ENCODE measurements at places on chromosomes 1 and 21.
A peak's percentile ranks its signal among the peaks of the same experiment; 100 is the strongest.

DNA sequence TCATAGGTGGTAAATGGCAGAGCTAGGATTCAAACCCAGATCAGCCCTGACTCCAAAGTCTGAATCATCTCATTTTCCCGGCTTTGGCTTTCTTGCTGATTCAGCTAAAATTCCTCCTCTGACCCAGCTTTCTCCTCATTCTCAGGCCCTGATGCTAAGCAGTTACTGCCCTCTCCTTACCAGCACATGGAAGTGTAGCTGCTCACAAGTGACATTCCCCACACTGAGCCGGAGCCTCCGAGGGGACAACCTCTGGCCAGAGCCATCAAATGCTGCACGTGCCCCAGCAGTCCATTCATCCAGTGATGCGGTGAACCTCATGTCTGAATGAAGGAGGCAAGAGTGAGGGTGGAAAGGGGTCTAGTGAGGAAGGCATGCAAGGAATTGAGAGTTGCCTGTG lies 11.1 kb downstream of the ITGA10 start:
- DNase-seq: no peak

- DNase-seq: no peak
Measured at GRCh38 chr1:212254853-212255363, 30.3 kb upstream of the PPP2R5A start.

GRCh38 chr1:228416217-228416933 lies at the start of gene TRIM17:
TSS of gene TRIM17 (minus strand) at chr1:228416861. CDS start at chr1:228415072, 1,789 bp downstream.
- no peak for DNase-seq

DNA sequence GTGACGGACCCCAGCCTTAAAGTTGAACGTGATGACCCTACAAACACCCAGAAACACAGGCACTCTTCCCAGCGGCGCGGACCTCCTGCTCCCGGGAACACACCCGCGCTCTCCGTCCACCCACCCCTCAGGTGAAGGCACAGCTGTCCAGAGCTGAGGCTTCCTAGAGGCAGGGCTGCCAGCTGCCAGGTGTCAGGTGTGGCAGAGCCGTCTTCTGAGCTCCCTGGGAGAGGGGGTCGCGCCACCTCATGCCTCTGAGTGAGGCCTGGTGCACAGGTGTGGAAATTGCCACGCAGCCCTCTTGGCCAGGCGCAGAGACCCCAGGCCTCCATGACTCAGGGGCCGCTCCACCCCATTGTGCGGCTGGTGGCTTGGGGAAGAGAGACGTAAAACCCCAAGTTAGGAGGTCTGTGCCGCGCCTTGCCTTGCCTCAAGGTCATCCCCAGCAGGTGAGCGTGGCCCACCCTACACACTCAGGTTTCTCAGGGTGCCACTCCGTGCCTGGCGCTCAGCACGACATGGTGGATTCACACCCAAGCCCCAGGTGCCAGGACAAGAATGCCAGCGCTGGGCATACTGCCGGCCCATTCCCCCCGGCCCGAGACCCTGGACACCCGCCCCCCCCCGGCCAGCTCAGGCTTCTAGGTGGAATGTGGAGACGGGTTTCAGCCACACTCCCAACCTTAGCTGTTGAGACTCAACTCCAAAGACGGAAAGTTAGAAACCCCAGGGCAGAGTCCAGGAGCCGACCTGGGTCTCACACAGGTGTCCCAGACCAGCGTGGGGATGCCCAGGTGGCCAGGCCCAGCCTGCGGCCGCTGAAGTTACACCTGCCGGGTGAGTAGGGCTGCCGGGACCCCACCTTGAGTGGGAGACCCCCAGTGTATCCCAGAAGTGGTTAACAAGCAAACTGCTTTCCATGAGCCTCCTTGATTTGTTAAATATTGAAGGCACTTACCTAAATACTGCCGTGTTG lies 8.4 kb downstream of the FAAP20 start:
- no peak for DNase-seq

GRCh38 chr21:17775431-17776126 lies 43.6 kb downstream of the C21orf91 start:
- no peak for DNase-seq

DNA sequence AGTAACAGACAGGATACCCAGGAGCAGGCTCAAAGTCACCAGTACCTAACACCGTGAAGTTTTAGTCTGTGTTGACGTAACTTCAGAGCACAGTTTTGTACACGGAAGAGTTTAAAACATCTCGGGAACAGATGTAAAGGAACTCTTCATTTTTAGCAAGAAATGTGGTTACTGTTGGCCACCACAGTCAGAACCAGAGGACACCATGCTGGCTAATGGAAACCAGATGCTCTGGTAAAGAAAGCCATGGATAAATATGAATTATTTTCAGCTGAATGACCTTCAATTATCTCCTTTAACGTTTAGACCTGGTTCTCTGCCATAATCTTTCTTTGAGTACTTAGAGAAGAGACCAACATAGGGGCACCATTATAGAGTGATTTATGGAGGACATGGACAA lies 115.9 kb downstream of the NTMT2 start:
- no peak for DNase-seq

GRCh38 chr1:107123741-107124140 lies 17.1 kb upstream of the NTNG1 start:
- DNase-seq: no peak

DNA sequence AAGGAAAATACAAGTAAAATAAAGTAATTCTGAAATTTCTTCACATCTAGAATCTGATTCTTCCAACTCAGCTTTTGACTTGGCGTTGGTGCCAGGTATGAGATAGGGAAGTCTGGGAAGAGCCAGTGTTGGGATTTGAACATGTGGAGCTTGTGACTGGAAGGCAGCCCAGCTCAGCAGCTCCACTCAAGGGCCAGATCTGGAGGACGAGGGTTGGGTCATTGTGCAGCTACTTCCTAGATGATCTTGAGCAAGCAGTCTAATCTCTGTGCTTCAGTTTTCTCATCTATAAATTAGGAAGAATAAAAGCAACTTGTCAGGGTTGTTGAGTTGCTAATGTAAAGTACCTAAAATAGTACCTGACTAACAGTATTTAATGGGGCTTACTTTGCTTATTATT lies 5.0 kb downstream of the ADARB1 start:
- no peak for DNase-seq

GRCh38 chr1:53548031-53548491 lies 88.9 kb downstream of the DMRTB1 start:
- no peak for DNase-seq

- DNase-seq: no peak
Measured at GRCh38 chr1:154141240-154141639, 13.6 kb downstream of the NUP210L start.

GRCh38 chr1:228958741-228959140 lies 223.5 kb downstream of the RHOU start:
- no peak for DNase-seq

DNA sequence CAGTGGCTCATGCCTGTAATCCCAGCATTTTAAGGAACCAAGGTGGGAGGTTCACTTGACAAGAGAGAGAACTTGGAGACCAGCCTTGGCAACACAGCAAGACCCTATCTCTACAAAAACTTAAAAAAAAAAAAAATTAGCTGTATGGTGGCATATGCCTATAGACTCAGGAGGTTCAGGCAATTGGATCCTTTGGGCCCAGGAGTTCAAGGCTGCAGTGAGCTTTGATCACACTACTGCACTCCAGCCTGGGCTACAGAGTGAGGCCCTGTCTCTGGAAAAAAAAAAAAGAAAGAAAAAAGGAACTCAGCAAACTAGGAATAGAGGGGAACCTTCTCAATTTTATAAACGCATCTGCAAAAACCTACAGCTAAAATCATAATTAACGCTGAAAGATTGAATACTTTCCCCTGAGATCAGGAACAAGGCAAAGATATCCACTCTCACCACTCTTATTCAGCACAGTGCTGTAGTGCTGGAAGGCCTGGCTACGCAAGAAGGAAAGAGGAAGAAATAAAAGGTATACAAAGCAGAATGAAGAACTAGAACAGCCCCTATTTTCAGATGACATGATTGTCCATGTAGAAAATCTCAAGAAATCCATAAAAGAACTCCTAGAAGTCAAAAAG lies 21.6 kb downstream of the HSF2BP start:
- DNase-seq: no peak

- DNase-seq: peak; percentile 82
Measured at GRCh38 chr1:47231301-47232186, 481 bp downstream of the TAL1 start.

GRCh38 chr1:8293118-8293517 lies 24.8 kb upstream of the SLC45A1 start:
- no peak for DNase-seq

- no peak for DNase-seq
Measured at GRCh38 chr1:231849981-231850380, 223.4 kb downstream of the DISC1 start.

DNA sequence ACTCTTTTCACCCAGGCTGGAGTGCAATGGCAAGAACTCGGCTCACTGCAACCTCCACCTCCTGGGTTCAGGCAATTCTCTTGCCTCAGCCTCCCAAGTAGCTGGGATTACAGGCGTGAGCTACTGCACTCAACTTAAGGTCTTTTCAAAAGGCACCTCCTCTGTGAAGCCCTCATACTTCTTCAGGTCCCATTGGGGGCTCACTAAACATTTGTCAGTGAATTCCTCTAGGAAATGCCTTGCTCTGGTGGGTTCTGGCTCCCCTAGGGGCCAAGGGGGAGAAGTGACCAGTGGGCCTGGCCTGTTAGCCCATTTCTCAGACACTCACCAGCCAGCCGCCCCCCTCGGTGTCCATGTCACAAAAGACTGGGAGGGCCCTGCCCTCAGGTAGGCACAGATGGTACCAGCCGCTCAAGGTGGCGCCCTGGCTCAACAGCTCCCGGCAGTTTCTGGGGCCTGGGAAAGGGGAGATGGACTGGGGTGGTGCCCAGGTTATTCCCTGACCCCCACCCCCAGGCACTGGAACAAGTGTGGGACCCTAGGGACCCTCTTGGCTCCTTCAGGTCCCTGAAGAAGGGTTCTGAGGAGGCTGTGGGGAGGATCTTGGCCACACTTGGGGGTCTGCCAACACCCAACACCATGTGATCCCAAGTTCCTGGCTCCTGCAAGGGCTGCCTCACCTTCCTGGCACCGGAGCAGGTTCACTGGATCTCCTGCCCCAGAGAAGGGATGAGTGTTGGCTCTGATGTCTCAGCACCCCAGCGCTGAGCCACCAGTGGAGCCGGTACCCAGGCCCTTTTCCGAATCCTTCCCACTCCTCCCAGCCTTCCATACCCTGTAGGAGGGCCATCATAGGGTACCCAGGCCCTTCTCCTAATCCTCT lies 1.6 kb downstream of the FCN3 start:
- no peak for DNase-seq

DNA sequence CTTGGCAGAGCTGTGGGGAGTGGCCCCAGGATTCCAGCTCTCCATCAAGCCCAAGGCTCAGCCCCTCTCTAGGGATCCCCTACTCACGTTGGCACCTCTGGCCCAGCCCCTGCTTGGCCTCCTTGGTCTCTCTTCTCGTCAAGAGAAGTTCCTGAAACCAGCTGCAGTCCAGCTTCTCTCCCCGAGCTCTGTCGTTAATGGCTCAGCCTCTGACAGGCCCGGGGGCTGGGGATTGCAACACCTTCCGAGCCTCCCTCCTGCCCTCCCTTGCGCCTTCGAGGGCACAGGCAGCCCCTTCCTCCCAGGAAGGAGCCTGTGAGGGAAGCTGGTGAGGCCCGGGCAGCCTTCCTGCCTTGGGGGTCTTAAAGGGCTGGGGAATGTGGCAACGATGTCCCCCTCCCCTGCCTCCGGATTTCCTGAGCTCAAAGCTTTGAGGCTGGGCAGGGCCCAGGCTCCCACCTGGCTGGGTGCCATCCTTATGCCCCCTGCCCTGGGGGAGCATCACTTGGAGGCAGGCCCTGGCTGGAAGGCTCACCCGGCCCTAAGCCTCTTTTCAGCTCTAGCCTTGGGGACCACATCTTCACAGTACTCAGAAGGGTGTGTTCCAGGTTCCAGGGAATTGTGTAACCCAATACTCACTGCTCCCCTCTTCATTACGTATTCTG lies at the start of gene CSF3R:
Gene CSF3R (minus strand): TSS at position 190 of the 665 bp plus-strand sequence. CDS start 3,417 bp downstream, outside the sequence.
- DNase-seq: peak; percentile 70

DNA sequence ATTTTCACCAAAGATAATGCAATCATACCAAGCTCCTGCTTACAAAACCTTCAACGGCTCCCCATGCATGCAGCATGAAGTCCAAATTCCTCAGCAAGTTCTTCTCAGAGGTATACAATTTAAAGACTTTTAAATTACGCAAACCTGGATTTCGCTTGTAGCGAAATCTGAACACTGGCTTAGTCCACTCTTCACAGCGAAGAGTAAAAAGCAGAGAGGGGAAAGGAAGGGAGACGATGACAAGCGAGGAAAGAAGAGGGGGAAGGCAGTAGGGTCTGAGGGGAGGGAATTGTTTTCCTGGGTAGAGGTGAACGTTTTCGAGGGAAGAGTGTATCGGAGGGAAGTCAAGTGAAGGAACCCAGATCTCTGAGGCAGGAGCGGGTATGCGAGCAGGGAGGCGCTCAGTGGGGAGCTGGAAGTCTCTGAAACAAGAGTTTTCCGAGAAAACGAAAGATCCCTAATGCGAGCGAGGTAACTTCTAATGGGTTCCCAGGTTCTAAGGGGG lies 790 bp downstream of the TESK2 start:
- no peak for DNase-seq

- DNase-seq: no peak
Measured at GRCh38 chr1:222543817-222544216, 4.1 kb downstream of the HHIPL2 start.

DNA sequence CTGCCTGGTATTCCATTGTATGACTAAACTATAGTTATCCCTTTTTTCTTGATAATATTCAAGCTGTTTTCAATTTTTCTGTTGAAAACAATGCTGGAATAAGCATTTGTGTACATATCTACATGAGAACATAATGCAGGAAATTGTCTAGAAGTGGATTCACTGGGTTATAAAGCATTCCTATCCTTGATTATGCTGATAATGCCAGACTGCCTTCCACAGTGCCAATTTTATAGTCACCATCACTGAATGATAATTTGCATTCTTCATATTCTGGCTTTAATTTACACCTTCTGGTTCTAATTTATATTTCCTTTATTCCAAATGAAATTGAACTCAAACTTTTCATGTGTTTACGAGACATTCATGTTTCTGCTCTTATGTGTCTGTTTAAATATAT lies 651.0 kb upstream of the PLXNA2 start:
- DNase-seq: no peak

- DNase-seq: no peak
Measured at GRCh38 chr1:18635891-18636595, 5.4 kb downstream of the PAX7 start.

GRCh38 chr1:59569198-59569597 lies 245.6 kb upstream of the HOOK1 start:
- no peak for DNase-seq

DNA sequence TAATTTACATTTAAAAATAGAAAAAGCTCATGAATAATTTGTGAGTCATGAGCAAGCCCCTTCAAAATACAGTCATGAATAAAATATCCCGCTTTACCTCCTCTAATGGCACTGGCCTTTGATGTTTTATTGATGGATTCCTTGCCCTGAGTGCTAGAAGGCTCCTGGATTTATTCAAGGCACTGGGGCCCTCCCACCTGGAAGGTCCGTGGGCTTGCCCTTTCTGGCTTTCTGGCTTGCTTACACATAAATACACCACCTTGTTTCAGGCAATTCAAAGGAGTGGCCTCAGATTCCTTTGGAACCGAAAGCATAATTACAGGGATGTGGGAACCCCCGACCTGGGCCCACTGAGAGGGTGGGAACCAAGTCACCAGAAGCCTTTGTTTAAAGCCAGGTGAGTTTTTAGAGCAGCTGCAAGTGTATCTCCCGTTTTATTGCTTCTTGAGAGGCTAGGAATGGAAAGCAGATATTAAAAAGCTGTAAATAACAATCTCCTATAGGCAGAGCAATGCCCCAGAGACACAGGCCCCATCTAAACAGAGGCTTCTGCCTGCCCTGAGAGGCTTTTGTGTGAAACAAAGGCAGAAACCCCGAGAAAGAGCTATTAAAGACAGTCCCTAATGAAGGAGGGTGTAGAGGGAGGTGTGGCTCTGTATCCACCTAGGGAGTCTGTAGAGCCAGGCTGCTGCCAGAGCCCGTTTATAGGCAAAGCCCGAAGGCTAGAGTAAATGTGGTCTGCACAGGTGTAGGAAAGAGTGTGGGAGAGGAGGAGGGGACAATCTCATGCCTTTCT lies 126.4 kb downstream of the FAM78B start:
- DNase-seq: no peak

All from GDM1 (cell line).